ENCODE measurements at places on chromosomes 16 and 17.

DNA sequence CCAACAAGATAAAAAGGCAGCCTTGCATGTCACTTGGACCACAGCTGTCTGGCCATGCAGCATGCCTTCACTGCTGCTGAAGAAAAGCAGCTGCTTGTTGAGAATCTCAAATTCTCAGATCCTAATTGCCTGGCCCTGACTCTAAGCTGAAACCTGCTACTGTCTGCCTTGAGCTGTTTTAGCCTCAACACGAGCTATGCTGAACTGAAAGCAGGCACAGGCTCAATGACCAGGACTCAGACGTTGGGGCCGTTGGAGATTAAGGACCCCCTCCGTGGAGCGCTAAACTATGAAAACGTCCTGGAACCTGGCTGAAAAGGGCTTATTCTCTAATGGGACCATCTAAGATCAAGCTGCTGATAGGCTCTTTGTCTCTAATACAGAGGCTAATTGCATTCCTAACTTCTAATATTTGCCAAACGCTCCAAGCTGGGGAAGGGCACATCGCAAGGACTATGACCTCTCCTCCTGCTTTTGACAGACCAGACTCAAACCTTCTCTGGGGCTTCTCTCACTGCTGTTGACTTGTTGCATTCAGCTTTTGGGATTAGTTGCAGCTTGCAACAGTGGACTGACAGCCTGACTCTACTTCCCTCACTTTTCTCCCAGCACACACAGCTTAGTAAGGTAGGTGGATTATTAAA, 4.6 kb upstream of the PLK1 start:
- DNase-seq, result no peak

DNA sequence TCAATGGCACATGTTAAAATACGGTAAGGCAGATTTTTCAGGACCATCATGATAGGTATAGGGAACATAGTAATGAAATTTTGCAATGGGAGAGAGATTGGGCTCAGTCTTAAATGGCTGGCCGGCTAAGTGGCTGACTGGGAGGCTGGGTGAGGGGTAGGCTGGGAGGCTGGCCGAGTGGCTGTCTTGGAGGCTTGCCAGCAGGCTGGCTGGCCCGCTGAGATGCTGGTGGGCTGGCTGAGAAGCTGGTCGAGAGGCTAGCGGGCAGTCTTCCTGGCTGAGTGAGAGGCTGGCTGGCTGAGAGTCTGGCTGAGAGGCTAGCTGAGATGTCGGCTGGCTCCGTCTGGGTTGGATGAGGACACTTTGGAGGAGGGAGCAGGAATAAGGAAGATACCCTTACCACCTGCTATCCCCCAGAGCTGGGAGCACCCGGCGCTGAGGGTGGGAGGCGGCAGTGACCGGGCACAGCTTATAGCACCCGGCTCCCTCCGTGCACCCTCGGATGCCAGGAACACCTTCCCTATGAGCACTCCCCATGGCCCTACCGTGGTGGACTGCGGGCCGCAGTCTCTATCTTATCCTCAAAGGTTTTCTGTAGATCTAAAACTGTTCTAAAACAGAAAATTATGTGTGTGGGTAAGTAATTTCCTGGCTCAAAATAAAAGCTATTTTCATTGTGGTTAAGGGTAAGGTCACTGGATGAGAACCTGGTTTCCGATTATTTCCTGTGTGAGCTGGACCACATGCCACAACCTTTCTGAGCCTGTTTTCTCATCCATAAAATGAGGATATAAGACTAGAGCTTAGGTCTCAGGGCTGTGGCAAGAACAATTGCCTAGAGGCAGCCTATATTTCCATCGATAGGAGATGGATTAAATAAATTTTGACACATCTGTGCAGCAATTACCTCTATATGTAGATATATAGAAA, 34.5 kb upstream of the TMC5 start:
- no peak for DNase-seq

DNA sequence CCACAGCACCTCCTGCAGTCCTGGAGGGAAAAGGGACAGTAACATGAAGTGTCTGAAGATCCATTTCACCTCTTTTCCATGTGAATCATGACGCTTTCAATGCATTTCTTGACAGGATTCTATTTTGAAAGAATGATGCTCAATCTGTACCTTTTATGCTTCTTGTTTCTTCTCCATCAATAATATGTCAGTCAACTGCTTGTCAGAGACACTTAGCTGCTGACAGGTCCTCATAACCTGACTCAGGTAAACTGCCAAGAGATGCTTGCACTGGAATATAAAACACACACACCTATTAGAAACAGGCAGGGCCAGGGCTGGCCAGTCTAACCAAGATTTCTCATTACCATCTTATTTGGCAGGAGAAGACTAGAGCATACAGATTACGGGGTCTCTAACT, 21.6 kb downstream of the ZSWIM7 start:
- no peak for DNase-seq

DNA sequence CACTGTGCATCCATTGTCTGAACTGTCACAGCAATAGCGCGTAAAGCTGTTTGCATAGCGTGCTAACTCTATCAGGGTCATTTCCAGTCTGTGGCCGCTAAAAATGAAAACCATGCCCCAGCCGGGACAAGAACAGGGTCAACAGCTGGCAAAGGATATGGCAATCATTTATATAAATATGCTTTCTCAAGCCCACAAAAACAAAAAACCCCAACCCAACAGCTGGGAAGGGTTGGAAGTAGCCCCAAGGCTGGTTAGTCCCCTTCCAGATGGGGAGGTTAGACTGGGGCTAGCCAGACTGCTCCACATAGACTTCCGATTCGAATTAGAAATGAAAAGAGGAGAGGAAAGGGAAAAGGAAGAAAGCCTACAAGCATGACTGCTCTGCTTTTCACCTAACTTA, 203.3 kb upstream of the TBX2 start:
- no peak for DNase-seq

- DNase-seq, result no peak
Measured at GRCh38 chr17:1643293-1643998, 2.1 kb downstream of the SCARF1 start.

DNA sequence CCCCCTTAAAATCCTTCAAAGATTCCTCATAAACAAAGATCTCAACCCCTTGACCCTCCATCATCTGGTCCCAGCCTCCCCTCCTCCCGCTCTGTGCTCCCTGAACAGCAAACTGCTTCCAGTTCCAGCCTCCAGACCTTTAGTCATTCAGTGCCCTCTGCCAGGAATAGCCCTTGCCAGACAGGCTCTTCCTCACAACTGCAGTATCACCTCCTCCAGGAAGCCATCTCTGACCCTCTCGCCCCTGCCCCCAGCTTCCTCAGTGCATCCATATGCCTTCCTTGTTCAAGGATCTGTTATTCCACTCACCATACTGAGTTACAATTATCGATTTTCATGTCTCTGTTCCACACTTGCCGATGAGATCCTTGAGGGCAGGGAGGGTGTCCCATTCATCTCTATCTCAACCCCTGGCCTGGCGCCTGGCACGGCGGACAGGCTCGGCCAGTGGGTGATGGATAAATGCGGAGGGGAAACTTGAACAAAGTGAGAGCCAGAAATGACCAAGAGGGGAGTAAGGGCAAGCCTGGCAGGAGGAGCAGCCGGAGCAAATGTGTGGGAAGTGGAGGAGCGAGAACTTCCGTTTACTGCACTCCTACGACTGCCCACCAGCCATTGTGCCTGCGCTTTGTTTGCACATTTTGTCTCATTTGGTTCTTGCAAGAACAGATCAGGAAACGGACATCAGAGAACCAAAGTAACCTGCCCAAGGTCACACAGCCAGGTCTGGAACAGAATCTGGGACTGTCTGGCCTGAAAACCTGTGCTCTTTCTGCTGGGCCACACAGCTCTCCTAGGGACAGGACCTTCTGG, 2.0 kb upstream of the NXPH3 start:
- DNase-seq, result no peak

DNA sequence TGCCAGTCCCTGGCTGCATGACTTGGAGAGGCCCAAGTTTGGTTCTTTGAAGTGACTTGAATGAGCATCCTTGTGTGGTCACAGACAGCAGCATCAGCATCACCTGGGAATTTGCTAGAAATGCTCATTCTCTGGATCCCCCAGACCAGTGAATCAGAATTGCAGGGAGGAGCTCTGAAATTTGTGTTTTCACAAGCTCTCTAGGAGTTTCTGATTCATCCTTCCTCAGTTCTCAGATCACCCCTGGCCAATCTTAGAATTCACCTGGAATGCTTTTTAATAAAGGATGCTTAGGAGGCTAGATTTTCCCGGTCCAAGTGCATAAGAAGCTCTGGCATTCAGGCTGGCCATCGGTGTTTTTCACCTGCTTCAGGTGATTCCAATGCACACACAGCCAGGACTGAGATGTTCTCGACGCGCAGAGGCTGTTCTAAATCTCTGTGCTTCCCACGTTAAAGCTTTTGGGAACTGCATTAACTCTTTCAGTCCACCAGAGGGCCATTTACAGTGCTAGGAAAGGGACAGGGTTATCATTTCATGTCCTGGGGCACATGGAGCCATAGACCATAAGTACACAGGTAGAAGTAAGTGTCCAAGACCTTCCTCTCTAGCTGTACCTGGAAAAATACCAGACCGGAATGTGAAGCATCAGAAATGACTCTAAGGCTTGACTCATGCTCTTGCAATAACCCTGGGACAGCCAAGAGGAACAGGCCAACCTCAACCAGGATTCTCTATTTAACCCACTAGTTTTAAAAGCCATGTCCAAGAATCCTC, 85.7 kb upstream of the XYLT1 start:
- no peak for DNase-seq

DNA sequence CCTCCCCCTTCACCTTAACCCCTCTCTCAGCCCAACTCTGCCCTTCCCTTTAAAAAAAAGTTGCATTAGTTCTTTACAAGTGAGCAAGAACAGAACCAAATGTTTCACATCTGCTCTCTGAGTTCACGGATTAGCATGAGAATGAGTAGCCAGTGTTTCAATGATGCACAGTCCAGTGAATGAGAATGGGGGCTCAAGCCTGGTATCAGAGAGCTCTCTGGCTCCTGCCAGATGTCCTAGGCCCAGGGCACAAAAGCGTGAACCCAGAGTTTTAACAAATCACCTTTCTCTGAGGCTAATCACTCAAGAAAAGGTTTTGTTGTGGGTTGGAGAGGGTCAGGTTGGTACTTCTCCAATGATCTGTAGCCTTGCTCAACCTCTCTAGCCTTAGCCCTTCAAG, 41.5 kb upstream of the HS3ST3A1 start:
- DNase-seq, result no peak

- DNase-seq, result no peak
Measured at GRCh38 chr17:3956327-3956957, 7.8 kb downstream of the ATP2A3 start.

DNA sequence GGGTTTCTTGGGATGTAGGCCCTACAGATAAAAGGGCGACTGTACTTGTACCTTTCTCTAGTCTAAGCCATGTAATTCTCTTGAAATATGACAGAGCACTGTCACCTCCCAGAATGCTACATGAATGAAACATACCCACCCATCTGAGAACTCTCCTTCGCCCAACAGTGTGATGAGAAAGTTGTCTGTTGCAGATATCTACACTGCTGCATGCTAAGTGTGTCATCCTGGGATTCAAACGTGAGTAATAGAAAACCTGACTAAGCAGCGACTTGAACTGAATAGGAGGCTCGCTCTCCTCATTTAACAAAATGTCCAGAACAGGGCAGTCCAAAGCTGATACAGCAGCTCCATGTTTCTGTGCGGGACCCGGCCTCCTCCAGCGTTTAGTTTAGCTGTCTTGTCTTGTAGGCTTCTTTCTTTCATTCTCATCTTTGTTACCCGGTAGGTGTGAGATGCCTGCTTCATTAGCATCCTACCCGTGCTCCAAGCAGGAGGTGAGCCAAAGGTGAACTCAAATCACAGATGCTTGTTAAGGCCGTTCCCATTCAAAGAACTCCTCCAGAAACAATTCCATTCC, 211.9 kb downstream of the PRKCA start:
- DNase-seq, result no peak

GRCh38 chr17:59643159-59644140, 23.8 kb downstream of the CLTC start:
- no peak for DNase-seq

GRCh38 chr17:78130437-78131101, at the start of gene TMC8:
TSS of gene TMC8 (plus strand) at chr17:78130771. CDS start at chr17:78131589, 818 bp downstream.
- no peak for DNase-seq

DNA sequence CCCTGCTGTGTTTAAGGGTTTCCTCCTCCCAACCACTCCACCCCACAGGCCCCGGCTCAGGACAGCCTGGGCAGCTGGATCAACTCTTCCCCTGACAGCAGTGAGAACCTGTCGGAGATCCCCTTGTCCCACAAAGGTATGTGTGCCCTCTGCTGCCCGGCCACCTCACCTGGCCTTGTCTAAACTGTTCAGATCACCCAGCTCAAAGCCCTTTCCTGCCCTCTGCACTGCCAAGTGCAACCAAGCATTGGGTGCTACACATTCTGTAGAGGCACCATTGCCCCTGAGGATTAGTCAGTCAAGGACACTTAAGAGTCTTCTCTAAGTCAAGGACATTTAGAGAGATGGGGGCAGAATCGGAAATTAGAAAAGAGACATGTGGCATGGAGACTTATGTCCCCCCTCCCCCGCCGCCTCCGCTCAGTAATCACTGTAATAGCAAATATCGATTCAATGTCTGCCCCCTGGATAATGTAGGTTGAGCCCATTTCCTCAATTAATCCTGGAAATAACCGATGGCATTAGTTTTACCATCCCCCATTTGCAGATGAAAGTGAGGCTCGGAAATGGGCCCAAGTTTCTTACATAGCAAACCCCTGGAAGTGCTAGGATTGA, 8.1 kb downstream of the BTBD17 start:
- no peak for DNase-seq

DNA sequence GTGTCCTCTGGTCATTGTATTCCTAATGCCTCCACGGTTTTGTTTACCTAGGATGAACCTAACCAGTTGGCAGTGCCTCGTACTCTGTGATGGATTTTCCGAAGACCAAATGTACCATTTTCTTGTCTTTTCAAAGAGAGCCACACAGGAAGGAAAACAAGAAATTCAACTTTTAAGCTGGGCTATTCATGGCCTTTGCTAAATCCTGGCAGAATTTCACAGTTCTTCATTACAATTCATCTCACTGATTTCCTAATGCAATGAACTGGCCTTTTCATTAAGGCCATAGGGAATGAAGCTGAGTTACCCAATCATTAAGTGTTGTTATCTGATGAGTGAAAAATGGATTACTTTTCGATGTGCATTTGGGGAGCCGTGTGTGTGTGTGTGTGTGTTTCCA, 7.9 kb upstream of the KCNJ16 start:
- DNase-seq, result no peak

DNA sequence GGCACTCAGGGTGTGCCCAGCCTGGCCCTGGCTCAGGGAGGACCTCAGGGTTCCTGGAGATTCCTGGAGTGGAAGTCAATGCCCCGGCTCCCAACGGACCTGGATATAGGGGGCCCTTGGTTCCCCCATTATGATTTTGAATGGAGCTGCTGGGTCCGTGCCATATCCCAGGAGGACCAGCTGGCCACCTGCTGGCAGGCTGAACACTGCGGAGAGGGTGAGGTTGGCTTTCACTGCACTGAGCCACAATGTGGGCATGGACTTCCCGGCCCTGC, 23.6 kb downstream of the USP6 start:
- no peak for DNase-seq

Data from AG09309 (cell line).